CD4-positive, alpha-beta T cell treated with Interleukin-21 for 1 hour (primary cell): ENCODE measurements at places on chromosomes 3 and 15.

DNA sequence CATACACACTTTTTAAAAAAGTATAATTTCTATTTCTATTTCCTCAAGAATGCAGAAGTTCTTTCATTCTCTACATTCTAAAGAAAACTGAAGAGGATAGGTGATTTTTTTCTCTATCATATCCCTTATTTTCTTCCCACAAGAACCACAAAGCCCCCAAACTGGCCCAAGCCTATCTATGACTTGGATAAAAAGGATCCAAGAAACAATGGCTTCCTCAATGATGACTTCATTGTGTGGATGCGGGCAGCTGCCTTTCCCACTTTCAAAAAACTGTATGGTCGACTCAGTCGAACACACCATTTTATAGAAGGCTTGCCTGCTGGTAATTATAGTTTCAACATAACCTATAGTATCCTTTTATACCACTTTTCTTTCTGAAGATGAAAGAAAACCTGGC, 52.9 kb upstream of the TBC1D23 start:
- no peak for DNase-seq

DNA sequence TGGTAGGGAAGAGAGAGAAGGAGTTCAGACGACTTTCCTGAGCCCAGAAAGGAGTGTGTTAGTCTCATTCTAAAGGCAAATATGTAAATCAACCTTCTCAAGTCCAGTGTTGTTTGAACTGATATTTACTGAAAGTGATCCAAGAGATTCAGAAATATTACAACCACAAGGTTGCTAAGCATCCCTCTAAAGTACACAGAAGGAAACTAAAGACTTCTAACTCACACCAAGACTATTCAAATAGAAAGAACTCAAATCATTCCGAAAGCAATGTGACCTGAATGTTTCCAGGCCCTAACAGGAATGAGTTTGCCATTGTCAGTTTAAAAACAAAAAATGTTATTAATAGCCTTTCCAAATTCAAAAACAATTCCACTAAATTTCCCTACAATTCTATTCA, 56.9 kb upstream of the VGLL3 start:
- DNase-seq = no peak

DNA sequence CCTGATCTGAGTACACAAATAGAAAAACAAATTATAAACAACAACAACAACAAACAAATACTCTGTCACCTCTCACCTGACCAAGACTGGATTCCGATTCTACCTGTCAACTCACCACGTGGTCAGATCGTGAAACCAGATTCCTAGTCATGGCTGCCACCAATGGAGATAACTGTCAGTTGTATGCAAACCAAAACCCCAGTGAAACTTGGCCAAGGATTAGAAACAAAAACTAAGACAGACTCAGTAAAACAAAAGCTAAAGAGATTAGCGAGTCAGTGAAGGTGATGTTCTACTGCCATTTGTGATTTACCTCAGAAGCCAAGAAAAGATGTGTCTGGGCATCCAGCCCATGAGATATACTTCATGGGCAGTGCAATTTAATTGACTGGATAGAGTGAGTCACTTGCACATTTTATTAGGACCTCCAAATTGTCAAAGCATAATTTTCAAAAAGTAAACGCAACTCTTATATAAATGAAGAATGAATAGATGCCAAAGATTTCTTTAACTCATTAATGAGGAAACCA, 31.1 kb downstream of the PHLDB2 start:
- DNase-seq = no peak

DNA sequence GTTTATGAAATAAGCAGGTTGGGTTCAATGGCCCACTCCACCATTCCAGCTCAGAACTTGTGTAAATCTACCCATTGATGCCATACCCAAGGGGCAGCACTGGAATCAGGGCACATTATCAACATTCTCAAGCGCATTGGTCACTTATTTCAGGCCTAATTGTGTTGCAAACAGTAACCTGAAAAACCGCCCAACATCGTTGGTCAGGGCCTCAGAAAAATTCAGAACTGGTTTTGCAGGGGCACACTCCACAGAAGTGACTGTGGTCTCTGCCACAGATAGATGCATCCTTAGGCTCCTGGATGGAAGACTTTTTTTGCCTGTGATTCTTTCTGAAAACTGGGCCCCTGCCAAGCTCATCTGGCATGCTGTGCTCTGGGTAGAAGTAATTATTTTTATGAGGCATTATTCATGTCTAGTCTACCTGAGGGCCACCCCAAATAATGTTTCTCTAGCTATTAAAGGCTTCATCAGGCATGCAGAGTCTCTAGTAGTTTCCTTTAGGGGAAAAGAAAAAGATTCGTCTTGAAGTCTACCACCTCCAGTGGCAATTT, 21.7 kb upstream of the LRTM1 start:
- DNase-seq = no peak

GRCh38 chr3:54965746-54966145, 37.9 kb upstream of the LRTM1 start:
- no peak for DNase-seq

DNA sequence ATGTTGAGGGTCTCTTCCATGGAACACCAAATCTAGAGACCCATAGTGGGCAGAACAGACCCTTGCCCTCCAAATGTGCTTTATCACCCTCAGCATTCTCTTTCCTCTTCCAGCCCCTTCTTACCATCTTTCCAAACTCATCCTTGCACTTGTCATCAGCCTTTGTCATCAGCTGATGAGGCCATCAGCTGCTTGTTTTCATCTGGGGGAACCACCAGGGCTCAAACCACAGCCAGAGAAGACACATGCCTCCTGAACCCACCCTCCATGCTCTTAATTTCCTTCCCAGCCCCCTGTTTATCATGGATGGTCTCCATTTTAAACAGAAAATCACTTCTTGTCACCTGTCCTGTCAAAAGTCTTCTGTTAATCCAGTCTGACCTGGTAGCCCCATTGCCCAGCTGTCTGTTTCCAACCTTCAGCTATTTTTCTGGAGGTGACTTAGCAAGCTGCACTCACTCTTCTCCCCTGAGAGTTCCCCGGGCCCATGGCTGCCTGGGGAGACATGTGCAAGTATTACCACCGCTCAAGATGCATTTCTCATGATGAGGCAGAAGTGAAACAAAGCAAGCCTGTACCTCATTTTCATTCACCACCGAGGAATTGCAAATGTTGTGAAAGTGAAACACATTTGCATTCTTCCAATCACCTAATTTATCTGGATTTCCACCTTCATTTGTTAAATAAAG, 14.7 kb upstream of the SYNM start:
- DNase-seq = no peak

DNA sequence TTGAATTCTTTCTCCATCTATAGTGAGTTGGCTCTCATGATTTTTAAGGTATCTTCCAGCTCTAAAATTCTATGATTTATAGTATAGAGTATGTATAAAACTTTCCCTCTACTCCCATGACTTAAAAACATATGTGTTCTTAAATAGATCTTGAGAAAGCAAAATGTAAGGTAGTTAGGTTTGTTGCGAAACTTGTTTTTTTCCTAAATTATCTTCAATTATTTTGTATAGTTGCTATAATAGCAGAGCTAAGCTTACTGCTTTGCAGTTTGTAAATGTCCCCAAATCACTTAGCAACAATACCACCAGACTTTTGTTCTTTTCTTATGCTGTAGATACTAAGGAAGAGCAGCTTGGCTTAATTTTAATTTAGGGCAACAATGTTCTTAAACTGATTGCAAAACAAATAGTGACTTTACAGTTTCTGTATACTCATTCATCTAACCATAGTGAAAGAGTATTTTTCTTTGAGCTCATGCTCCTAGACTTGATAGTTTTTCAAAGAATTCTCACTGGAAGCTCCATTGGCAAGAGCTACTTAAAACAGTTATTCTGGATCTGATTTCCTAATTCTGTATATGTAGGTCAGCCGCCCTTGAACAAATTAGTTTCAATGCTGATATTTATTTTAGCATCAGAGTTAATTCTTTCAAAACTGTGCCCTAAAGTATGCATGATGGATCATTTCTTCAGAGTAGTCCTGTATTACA, 61.2 kb downstream of the LYSMD4 start:
- DNase-seq = no peak

- no peak for DNase-seq
Observed at GRCh38 chr3:195777975-195778374, 33.8 kb downstream of the MUC4 start.

- DNase-seq = no peak
Observed at GRCh38 chr3:102577082-102577789, 142.4 kb downstream of the ZPLD1 start.

- DNase-seq = peak; percentile 52
Observed at GRCh38 chr3:59212128-59212779, 162.4 kb upstream of the CFAP20DC start.
